Mesenteric fat pad (tissue), 1 donor: ENCODE measurements at places on chromosomes 5 and 9. TPM values are rescaled to one million over a fixed set of nuclear protein-coding genes. Genes with fewer than 3 reads are reported as not detected.

- no peak for DNase-seq
Observed at GRCh38 chr9:105050296-105050695, 122.3 kb upstream of the ABCA1 start.

- DNase-seq, result no peak
Observed at GRCh38 chr5:40689438-40689837, 9.7 kb downstream of the PTGER4 start.

DNA sequence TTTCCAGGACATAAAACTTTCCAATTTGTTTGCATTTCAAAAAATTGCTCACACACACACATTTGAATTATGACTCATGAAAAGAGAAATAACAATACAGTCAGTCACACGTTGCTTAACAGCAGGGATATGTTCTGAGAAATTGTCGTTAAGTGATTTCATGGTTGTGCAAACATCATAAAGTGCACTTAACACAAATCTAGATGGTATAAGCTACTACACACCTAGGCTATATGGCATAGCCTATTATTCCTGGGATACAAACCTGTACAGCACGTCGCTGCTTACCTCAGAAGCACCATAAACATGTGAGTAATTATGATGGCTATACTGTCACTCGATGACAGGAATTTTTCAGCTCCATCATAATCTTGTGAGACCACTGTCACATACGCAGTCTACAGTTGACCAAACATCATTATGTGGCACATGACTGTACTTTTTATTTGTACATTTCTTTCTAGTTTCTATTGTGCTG is 378.2 kb downstream of the ACTL7B start:
- DNase-seq, result no peak

- DNase-seq, result no peak
Observed at GRCh38 chr5:103829585-103829984, 267.0 kb upstream of the NUDT12 start.

ZNF462 gene
- total RNA-seq, result 45.2 TPM
